GM12865 (cell line): ENCODE measurements at places on chromosomes 1 and 21.

- DNase-seq: no peak
These were observed 95.0 kb upstream of the VAV3 start for GRCh38 chr1:108059945-108060344.

- DNase-seq: no peak
These were observed 12.2 kb downstream of the OLFML2B start for GRCh38 chr1:162011337-162012012.

DNA sequence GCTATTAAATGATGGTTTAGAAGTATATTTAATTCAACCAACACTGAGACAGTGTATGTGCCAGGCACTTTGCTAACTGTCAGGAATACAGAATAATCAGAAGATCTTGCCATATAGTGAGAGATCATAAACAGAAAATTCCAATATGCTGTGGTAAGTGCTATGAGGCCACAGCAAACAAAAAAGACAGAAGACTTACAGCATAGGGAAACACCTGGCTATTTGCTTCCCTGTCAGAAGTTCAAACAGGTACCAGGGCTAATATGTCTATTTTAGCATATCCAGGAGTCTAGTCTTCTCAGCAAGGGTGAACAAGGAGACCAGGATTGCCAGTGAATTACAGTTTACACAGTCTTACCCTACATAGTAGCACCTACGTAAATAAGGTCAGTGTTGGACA, 30.4 kb downstream of the TRIT1 start:
- DNase-seq: no peak

DNA sequence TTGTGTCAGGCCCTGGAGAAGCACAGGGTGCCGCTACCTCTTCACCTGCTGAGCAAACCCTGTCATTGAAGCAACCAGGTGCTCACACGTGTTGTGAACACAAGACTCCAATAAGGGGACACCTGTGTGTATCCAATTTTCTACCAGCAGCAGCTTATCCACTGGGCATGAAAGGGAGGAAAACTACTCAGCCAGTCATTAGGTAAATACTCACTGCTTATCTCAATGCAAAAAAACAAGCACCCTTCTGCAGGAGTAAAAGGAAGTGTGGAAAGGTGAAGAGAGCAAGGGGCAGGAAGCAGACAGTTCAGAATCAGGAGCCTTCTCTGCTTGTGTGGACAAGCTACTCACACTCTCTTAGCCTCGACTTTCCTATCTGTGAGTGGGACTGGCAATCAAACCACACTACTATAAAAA, 148.9 kb downstream of the ETS2 start:
- DNase-seq: no peak

DNA sequence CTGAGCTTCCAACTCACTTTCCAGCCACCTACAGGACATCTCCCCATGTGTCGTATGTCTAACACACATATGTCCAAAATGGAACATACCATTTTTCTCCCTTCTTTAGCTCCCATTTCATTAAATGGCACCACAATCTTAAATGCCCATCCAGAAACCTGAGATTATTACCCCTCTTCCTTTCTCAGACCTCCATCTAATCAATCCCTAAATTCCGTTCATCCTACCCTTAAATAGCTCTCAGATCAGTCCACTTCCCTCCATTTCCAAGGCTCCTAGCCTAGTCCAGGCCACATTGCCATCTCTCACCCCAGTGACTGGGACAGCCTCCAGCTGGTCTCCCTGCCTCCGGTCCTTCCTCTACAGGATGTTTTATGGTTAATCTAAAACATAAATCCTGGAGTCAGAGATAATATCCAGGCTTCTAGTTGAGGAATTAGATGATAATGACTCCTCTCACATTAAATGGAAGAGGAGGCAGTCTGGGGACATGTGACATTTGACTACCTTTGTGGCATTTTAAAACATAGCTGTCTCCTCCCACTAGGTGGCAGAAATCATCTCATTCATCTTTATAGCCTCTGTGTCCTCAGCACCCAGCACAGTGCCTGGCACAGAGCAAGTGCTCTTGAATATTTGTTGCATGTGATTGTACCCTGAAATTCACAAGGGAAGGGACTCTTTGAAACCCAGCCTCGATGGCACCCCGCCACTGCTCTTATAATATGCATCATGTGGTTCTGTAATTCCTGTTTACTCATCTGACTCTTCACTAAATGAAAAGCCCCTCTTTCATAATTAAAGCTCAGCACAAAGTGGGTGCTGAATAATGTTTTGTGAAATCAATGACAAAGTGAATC, 102.3 kb downstream of the TMEM53 start:
- DNase-seq: peak; percentile 47

DNA sequence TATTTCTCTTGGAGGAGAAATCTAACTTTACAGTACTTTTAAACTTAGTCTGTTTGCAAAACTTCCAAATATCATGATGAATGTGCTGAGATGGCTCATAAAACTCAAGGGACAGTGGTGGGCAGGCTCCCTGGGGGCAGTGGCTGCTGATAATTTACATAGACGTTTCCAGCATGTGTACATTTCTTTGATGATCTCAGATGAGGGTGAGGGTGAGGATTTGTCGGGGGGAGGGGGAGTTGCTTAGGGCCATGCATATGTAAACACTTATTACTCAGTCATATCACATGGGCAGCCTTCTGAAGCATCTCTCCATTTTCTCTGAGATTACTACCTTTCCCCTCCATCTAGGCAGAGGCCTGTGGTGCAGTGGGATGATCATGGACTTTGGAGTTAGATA, 152.9 kb upstream of the HMGB4 start:
- no peak for DNase-seq

- DNase-seq: no peak
These were observed 14.0 kb upstream of the PODN start for GRCh38 chr1:53047737-53048736.

- no peak for DNase-seq
These were observed 150.8 kb downstream of the VPS13D start for GRCh38 chr1:12380326-12381249.

GRCh38 chr1:42145389-42145716, 7.9 kb upstream of the GUCA2B start:
- DNase-seq: no peak

GRCh38 chr1:234782105-234782751, 172.2 kb upstream of the IRF2BP2 start:
- DNase-seq: no peak

- no peak for DNase-seq
These were observed 76.5 kb downstream of the DHRS3 start for GRCh38 chr1:12541274-12542137.
